RWPE2 (cell line): ENCODE measurements at places on chromosomes 1 and 21.

DNA sequence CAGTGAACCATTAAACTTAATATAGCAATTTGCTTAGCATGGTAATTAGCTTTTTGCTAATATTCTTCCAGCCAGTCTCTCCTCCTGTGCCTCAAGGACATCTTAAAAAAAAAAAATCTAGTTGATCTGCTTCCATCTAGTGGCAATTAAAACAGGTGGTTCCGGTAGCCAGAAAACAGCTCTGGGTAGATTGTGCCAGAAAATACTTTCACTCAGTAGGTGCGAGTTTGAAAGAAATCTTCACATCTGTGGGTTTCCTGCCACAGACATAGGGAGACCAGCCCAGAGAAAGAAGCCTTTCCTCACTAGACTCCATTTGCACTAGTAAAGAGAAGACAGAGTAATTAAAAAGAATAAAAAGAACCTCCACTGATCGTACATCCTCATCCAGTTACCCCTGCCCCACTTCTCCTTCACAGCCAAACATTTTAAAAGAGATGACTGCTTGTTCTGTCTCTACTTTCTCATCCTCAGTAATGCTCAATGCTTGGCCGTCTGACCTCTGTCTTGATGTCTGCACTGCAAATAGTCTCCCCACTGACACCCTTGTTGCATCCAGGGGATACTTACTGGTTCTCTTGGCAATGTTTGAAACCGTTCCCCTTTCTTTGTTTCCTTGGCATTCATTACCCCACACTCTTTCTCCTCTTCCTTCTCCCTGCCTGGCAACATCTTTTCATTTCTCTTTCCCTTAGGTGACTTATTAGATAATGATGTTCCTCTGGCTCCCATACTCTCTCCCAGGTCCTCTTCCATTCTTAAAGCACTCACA is 16.9 kb downstream of the SELL start:
- no peak for DNase-seq

- no peak for DNase-seq
Measured at GRCh38 chr21:40404396-40404800, 442.6 kb downstream of the DSCAM start.

DNA sequence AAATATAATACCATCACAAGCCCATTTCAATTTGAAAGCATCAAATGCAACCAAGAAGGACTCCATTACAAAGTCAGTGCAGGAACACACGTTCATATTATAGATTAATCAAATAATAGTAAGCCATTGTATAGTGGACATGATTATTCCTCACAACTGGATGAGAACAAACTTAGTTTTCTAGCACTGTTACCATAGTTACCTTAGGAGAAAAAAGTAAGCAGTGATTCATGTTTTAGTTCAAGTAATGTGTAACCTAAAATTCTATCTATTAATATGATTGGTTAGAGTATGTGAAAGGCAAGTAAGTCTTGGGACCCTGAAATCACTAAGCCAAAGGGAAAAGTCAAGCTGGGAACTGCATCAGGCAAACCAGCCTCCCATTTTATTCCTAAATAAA is 15.2 kb downstream of the SSX2IP start:
- DNase-seq, result no peak

- no peak for DNase-seq
Measured at GRCh38 chr1:211353562-211354212, 27.1 kb downstream of the TRAF5 start.

- no peak for DNase-seq
Measured at GRCh38 chr1:59730759-59731478, 83.8 kb upstream of the HOOK1 start.

GRCh38 chr1:223870617-223871574 is 25.1 kb upstream of the TP53BP2 start:
- DNase-seq, result no peak
